ENCODE measurements at places on chromosomes 4 and X.

GRCh38 chr4:100574607-100575006 is 56.8 kb upstream of the EMCN start:
- no peak for DNase-seq

- no peak for DNase-seq
Measured at GRCh38 chrX:131405497-131405896, 116.4 kb upstream of the IGSF1 start.

DNA sequence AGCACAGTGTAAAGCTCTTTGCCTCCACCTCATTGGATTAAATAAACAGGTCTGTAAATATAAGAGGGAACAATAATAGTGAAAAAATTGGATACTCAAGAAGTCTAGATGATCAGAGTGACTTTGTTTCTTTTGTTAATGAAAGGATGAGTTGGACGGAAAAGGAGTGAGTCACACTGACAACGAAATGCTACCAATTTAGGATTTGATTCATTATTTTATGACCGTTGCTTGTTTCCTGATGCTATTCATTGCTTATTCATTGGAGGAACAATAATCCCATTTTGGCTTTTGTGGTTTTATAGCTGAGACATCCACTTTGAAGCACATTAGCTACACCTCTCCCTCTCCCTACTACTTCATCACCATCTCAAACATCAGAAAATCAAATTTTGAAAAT is 74.4 kb upstream of the DYNLT3 start:
- DNase-seq: no peak

DNA sequence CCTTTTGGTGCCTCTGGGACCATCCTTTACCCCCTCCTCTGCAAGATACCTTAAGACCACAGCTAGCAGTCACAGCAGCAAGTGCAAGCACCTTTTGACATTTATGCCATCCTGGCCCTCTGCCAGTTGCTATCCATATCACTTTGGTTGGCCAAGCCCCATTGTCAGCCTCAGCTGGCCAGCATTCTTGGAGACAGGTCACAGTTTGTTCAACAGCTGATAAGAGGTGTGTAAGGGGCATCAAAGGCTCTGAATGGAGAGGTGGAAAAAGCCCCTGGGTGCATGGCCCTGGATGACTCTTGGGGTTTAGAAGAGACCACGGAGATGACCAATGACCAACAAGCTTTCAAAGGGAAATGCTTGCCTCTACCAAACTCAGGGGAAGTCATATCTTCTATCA is 133.6 kb upstream of the MAMLD1 start:
- DNase-seq: no peak

- no peak for DNase-seq
Measured at GRCh38 chr4:2485956-2486355, 17.1 kb downstream of the RNF4 start.

GRCh38 chr4:147709999-147710398 is 21.9 kb upstream of the ARHGAP10 start:
- no peak for DNase-seq

DNA sequence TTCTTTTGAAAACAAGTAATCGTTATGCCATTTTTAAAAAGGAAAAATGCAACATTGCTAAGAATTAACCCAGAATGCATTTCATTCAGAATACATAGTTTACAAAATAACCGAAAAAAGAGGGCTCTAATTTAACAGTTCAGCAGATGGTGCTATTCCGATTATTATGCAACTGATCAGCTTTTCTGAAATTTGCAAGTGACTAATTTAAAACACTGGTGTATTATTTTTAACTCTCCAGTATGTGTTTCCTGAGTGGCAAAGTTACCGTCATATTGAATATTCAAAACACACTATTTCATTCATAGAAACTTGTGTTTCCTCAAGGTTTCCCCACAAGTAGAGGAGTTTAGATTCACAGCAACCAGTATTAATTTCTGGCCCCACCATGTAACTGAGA is 21.1 kb downstream of the ZBTB49 start:
- no peak for DNase-seq

DNA sequence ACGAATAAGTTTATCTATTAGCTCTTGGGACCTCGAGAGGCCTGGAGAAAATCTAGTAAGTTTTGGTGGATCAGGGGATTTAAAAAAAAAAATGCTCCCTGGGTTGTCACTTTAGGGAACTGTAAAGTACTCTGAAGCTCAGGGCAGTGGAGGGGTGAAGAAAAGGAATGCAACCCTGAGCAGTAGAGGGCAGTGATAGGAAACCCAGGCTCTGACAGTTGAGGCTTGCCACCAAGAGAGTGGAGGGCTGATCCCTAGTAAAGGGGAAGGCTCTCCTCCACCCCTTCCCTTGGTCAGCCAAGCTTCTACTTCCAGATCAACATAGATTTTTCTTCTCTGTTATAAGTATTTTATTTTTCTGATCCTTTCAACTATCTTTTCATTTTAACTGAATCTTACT is 73.1 kb downstream of the FBXO8 start:
- no peak for DNase-seq

- DNase-seq: no peak
Measured at GRCh38 chrX:4268676-4269075, 555.2 kb upstream of the PRKX start.

- no peak for DNase-seq
Measured at GRCh38 chrX:4876268-4876667, 1162.8 kb upstream of the PRKX start.

DNA sequence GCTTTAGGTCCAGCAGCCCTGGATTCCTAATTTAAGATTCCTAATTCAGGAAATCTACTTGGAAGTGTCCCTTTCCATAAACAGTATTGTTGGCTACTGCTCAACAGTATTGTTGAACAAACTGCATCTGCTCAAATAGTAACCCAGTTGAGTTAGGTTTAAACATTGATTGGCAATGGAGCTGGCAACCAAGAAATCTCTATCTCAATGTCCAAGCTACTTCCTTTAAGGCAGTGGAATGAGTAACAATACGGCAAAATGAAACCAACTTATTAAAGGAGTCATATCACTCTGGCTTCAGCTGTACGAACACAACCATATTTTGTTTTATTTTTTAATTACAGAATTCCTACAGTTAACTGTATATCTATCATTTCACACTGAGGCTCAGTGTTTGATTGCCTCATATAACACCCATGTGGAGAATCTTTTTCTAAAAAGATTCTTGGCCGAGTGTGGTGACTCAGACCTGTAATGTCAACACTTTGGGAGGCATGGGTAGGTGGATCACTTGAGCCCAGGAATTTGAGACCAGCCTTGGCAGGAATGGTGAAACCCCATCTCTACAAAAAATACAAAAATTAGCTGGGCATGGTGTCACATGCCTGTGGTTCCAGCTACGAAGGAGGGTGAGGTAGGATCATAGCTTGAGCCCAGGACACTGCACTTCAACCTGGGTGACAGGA is 71.7 kb upstream of the IL13RA1 start:
- no peak for DNase-seq

- DNase-seq: no peak
Measured at GRCh38 chr4:78960926-78961325, 21.7 kb upstream of the PAQR3 start.

- DNase-seq: no peak
Measured at GRCh38 chr4:75004755-75005668, 72.1 kb downstream of the PARM1 start.

DNA sequence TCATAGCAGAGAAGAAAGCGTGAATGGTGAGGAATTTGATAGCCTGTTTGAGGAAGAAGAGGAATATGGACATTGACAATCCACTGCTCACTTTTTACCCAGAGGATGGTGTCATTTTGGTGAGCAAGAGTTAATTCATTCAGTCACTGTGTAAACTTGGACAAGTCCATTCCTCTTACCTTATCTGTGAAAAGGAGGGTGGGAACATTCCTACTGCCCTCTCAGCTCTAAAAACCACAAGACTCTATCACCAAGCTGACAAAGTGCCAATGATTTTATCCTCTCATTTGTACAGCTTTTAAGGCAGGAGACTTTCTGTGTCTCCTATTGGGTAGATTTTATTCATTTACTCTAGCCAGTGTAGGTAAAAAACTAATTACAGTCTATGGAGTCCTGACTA is 103.8 kb downstream of the LUZP4 start:
- no peak for DNase-seq

DNA sequence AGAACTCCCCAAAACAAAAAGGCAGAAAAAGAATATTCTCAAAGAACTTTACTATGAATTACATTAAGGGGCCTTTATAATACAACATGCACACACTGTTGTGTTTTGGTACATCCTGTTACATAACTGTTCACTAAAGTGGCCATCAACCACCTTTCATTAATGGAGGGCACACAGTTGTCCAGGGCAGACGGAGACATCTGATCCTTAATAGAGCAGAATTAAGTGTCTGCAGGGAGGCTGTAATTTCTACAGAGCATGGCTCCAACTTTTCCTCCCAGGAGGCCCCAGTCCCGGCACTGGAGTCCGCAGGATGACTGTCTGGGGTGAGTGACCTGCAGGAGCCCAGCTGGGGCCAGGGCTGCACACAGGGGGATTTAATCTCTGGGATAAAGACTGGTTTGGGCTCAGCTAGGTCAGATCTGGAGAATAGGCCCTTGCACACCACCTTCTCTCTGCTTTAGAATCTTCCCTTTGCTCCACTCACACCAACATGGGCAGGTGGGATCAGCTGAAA is 233.4 kb downstream of the MAML3 start:
- no peak for DNase-seq

- no peak for DNase-seq
Measured at GRCh38 chr4:830601-831482, 4.9 kb upstream of the CPLX1 start.

- no peak for DNase-seq
Measured at GRCh38 chrX:353566-354535, 32.9 kb downstream of the PPP2R3B start.

DNA sequence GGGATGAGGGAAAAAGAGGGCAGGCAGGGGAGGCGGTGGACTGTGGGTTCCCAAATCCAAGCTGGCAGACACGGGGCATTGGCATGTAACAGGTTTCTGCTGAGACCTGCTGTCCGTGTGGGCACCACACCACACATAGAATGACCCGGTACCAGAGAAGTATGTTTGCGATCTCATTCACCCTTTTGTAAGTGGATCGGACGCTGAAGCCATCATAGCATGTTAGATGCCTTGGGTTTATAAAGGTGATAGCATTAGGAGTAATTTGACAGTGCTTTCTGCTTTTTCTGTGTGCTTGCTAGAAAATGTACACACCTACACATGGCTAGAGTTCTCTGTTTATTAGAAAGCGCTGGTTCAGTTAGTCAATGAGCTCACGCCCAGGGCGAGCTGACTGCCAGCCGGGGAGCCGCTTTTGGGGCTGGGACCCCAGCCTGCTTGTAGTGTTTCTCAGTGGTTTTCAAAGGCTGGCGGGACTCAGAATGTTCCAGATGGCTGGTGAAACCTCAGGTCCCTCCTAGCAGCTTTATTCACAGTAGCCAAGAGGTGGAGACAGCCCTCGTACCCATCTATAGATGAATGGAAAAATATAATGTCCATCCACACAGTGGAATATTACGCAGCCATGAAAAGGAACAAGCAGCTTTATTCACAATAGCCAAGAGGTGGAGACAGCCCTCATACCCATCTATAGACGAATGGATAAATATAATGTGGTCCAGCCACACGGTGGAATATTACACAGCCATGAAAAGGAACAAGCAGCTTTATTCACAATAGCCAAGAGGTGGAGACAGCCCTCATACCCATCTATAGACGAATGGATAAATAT is 579 bp downstream of the IL3RA start:
- no peak for DNase-seq

DNA sequence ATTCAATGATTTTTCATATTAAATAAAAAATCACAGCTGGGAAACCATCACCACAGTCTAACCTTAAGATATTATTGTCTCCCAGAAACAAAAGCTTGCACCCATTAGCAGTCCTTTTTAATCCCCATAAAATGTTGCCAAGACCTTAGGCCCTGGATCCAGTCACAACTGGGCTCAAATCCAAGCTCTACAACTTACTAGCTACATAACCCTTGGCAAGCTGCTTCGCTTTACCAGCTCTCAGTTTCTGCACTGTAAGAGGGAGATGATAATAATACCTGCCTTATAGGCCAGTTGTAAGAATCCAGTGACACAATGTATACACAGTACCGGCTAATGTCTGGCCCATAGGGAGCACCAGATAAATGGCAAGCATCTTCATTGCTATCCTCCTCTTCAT is 400.9 kb upstream of the FGF13 start:
- no peak for DNase-seq

GRCh38 chr4:20037745-20038144 is 214.0 kb upstream of the SLIT2 start:
- DNase-seq: no peak

DNA sequence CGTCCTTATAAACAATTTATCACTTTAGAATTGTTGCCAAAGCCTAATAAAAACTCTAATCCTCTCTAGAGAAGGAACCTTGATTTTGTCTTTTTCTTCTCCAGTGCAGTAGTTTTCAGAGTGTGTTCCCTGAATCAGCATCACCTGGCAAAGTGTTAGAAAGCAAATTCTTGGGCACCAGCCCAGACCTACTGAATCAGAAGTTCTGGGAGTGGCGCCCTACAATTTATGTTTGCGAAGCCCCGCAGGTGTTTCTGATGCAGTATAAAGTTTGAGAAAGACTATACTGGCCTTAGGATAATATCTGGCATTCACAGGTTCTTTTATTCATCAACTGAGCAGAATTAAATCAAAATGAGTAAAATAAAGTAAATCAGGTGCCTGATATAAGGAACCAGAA is 645.8 kb upstream of the ATOH1 start:
- no peak for DNase-seq

DNA sequence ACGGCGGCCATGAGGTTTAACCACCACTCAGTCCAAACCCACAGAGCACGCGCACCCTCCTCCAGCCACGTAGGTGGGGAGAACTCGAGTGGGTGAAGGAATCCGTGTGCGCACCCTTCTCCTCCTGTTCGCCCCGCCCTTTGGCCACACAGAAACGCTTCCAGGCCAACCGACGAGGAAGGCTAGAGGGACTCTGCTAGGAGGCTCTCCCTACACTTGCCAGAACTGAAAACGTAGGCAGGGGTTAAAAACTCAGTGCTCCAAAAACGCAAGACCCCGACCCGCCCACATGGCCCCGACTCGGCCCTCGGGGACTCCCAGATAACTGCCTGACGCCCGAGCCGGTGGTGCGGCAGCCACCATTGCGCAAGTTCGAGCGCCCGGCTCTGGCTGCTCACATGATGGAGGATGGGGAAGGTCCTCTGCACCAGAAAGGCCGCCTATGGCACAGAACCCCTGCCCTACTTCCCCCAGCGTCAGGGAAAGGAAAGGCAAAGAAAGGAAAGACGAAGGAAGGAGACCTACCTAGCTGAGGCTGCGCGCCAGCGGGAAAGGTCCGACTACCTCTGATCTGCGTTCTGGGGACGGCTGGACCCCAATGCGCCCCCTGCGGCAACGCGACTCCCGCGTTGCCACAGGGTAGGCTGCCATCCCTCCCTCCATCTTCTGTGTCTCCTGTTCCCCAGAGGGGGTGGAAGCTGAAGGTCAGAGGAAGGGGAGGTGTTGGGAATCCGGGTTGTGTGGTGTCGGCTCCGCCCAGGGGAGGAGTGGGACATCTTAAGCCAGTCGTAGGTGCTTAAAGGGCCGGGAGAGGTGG is 201.9 kb upstream of the AGTR2 start:
- peak; percentile 28 for DNase-seq

DNA sequence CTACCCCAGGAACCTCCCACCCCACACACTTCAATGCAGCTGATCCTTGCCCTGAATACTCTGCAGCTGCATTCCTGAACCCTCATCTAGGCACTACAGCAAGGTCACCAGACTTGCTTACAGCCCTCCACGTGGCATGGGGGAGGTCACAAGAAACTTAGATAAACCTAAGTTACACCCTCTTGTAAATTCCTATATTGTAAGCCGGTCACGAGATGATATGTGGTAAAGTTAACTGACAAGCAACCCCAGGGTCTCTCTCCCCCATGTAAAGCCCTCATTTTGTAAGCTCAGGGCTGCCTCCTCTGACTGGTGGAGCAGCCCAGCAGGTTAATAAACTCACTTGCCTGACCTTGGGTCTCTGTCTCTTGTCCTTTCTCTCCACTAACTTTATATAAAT is 570.7 kb downstream of the PCDH7 start:
- no peak for DNase-seq
